ENCODE measurements at places on chromosomes 3 and 15.

DNA sequence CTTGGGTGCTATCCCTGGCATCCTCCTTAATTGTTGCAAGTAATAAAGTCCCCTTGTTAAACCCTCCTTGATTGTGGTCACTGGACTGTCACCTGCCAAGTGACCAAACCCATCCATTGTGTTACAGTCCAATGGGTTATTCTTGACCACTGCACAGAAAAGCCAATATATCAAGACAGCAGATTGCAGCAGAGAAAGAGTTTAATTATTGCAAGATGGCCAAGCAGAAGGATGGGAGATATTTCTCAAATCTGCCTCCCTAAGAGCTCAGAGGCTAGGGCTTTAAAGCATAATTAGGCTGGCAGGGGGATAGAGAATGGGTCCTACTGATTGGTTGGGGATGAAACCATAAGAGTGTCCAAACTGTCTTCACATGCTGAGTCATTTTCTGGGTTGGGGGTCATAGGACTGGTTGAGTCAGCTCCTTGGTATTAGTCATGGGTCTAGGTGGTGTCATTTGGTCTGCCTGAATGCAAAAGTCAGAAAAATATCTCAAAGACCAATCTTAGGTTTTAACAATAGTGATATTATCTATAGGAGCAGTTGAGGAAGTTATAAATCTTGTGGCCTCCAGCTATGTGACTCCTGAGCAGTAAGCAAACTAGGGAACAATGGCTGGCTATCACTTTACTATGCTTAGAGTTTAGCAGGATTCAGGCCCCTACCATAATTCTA is 19.1 kb upstream of the XYLB start:
- no peak for DNase-seq

DNA sequence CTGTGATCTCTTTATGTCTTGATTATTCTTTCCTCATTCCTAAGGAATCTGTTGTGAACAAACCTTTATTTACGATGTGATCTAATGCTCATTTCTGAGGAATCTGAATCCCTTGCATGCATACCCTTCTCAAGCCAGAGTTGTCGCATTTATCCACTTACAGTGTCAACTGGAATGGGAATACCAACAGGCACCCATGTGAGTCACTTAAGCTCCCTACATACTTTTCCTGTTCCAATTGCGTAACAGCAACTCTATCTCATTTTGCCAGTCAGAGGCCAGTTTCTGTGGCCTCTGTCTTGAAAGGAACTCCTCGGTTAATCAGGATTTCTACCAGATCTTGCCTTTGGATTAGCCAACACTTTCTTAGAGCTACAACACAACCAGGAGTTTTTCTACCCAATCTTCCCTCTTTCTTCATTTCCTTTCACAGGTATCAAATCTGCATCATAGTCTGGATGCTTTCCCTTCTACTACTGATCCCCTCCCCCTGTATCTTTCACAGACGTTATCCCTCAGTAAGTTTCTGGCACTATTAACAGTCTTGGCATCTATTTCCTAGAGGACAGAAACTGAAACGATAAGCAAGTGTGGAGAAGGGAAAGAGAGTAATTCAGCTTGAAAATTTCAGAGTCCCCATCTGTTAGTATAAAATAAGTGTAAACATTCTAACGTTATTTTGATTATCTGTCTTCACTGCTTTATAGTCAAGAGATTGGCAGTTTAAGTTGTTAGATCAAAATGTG is 66.8 kb upstream of the BCHE start:
- no peak for DNase-seq

GRCh38 chr3:44932271-44932670 is 43.7 kb downstream of the ZDHHC3 start:
- no peak for DNase-seq

- no peak for DNase-seq
Observed at GRCh38 chr3:105347625-105348302, 18.9 kb upstream of the ALCAM start.

GRCh38 chr15:36529296-36530011 is 50.0 kb upstream of the CDIN1 start:
- no peak for DNase-seq

DNA sequence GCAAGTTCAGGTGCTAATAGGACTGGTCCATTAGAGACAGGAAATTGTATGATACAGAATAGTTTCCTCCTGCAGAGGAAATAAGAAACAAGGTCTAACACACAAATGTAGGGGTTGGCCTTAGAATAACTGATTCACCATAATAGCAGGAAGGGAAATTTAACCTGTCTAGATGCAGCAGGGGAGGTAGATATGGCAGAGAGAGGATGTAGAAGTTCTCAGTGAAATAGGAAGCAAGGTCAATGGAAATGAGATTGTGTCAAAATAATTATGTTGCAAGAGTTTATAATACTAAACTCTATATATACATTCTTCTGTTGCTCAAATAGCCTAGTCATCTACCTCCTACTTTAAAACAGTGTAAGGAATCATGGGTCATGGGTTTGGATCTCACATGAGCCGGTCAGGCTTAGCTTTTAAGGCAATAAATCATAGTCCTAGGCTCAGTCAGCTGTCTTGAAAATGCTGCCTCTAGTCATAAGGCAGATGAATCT is 17.0 kb downstream of the BCL2A1 start:
- peak; percentile 24 for DNase-seq

- no peak for DNase-seq
Observed at GRCh38 chr3:154121701-154122551, 736 bp downstream of the ARHGEF26 start.

- no peak for DNase-seq
Observed at GRCh38 chr3:64903006-64903405, 215.2 kb upstream of the ADAMTS9 start.

DNA sequence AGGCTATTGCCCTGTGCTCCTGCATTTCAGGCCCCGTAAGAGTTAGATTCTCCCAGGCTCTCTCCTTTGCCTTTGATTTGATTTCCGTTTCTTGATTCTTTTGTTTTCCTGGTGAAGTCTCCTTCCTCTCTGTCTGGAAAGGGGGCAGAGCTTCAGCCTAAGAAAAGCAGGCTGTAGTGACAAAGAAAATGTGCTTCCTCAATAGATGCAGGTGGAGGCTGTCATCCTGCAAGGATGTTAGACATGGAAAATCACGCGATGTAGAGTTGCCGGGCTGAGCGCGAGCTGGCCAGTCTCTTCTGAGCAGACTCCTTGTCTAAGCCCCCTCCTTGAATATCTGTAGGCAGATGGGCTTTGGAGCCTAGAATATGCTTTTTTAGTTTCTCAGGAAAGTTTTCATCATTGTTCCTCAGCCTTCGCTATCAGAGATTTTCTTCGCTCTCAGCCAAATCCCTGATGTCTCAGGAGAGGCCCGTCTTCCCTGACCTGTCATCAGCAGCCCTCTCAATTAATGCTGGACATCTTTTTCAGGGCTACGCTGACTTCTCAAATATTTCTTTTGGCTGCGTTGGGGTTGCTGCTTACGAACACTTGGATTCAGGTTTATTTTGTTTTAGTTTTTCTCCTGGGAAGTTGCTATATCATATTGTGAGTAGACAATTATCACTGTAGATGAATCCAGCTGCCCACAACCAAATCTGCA is 163.6 kb downstream of the ITPR1 start:
- no peak for DNase-seq

DNA sequence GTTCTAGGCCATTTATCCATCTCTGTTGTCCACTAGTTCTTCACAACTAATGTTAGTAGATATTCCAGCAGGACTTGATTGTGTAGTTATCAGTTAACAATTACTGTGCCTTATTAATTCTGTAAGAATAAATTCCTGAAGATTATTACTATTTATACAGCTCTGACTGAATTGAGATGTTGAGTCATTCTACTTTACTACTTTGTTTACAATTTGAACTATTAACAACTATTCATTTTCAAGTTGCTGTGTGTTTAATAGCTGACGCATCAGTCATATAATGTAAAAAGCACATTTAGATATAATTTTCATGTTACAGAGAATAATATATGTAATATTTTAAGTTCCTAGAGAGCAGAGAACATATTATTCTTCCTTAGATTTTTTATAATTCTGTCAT is 21.1 kb downstream of the DZIP3 start:
- DNase-seq = no peak

GRCh38 chr3:133469140-133469731 is 69.4 kb downstream of the BFSP2 start:
- no peak for DNase-seq

- no peak for DNase-seq
Observed at GRCh38 chr3:67447393-67447792, 207.0 kb downstream of the SUCLG2 start.

- no peak for DNase-seq
Observed at GRCh38 chr3:184158404-184158803, 3.2 kb downstream of the DVL3 start.

DNA sequence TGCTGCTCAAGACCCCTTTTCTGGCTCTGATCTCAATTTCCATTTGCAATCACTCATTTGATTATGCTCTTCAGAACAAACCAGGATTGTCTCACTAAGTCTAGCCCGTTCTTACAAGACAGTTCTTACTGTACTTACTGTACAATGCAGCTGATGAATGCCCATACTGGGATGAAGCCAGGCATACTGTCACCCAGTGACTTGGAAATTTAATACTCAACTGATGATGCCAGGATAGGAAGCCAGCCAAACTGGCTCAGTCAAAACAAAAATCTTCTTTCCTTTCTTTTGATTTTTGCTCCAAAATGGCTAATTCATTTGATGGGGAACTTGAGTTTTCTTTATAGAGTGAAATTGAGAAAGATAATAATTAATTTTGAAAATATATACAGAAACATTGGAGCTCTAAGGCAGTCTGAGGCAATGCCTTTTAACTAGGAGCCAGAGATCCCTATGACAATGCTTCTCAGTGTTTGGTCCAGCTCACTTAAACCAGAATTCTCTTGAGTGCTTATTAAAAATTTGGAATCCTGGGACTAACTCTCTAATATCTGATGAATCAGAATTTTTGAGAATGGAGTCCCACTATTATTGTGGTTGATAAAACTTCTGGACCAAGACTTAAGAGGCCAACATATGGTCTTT is 265.6 kb upstream of the THBS1 start:
- no peak for DNase-seq

DNA sequence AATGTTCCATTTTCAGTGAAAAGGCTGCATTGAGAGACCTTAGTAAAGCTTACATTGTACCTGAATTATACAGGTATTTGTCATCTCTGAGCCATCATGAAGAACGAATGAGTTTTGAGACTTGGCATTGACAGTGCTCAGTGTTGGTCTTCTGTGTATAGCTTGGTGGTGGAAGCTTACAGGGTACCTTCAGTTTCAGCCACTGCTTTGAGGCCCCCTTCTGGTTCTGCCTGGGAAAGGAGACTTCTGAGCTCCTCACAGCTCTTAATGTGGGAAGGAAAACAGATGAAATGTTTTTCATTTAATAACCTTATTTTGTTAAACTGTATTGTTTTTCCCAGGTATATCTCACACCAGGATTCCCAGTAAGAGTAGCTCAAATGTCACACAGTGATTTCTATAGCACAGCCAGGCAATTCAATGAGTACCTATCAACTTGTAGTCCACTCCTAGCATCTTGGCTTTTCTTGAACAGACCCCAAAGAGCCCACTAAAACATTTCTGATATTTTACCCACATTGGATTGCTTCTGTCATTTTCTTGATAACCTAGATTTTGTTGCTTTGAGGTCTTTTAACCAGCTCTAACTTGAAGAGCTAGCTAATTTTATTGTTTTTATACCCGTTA is 5.6 kb downstream of the SERPINI1 start:
- peak; percentile 35 for DNase-seq

DNA sequence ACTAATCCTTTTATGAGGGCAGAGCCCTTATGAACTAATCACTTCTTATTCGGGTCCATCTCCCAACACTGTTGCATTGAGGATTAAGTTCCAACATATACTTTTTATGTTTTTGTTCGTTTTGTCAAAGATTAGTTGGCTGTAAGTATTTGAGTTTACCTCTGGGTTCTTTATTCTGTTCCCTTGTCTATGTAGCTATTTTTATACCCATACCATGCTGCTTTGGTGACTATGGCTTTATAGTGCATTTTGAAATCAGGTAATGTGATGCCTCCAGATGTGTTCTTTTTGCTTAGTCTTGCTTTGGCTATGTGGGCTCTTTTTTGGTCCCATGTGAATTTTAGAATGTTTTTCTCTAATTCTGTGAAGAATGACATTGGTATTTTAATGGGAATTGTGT is 166.4 kb upstream of the KCNMB2 start:
- DNase-seq = no peak

- DNase-seq = peak; percentile 10
Observed at GRCh38 chr3:123447749-123448517, 957 bp downstream of the ADCY5 start.

- DNase-seq = no peak
Observed at GRCh38 chr3:111103807-111104206, 32.2 kb downstream of the NECTIN3 start.

GRCh38 chr3:126961791-126962461 is 21.0 kb upstream of the PLXNA1 start:
- no peak for DNase-seq

GRCh38 chr3:125602752-125603649 is 7.7 kb upstream of the OSBPL11 start:
- DNase-seq = no peak

GRCh38 chr3:55906896-55907295 is 419.8 kb upstream of the WNT5A start:
- DNase-seq = no peak

DNA sequence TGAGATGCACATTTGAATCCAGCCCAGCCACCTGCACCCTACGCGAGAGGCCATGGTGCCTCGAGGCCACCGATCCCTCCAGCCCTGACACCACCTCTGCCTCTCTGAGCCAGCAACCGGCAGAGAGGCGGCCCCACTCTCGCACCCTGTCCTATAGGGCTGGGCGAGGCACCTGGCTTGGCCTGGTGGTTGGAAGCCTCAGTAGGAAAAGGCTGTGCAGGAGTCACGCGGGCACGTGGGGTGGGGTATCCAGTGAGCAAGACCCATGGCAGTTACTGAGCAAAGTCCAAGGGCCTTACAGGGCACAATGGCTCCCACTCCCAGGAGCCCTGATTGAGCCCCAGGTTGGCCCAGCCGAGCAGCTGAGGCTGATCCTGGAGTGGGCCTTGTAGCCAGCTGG is 12.4 kb upstream of the DUSP7 start:
- no peak for DNase-seq

DNA sequence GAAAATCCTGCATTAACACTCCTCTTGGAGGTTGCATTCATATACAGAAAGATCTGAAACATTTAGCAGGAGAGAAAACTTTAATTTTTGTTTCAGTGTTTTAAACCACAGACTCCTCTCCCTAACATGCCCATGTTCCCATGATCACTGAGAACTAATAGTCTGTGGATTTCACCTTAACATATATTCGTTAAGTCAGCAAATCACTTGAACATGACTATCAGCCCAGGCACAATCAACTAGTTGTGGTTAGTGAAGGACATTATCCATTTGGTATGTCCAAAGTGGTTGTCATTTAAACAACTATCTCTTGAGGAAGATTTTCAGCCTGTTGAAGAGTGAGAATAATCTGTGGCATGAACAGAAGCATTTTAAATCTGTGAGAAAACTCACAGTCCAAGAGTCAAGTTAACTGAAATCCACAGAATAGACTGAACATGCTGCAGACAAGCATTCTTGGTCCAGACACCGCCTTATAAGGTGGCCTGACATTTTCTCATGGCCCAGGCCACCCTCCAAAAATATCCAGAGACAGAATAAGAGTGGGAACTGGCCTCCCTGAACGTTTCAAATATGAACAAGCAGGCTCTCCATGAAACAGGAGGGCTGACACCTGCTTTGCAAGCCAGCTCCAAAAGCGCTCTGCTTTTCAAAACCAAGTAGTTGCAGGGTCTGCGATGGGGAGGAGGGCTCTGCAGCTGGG is 39.9 kb upstream of the ADCY5 start:
- no peak for DNase-seq

GRCh38 chr3:144923046-144923775 is 951.6 kb downstream of the DIPK2A start:
- no peak for DNase-seq
